ACHN (cell line): ENCODE measurements at places on chromosomes 5 and 9.

- DNase-seq, result peak; percentile 20
These were observed 371.4 kb downstream of the PSAT1 start for GRCh38 chr9:78668148-78668832.

DNA sequence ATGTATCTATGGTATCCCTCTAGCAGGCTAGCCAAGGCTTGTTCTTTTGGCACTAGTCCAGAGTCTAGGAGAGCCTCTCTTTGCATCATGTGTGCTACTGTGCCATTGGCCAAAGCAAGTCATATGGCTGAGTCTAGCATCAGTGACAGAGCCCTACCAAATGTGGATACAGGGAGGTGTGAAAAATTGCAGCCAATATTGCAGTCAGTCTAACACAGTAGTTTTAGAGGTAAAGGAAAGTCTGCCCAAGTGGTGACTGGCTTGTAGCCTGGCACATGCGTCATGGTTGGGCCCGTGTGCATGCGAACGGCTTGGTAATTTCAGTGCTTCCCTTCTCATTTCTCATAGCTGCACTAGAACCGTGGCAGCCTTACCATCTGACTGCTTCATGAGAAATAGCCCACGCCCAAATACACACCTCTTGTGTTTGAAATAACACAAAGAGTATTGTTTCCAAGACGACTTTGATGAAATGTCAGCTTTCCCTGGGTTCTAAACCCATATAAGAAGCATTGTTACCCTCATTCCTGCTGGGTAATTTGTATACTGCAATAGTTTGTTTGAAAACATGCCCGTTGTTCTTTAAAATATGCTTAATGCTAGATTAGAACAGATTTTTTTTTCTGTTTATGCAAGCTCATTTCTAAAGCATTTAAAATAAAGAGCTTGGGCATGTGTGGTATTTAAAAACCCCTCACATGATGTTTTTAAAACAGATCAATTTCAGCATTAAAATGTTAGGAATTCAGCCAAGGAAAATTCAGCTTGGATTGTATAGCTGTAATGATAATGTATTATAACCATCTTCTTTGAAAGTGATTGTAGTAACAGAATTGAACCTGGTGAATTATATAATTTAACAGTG, 113.2 kb downstream of the TLE4 start:
- no peak for DNase-seq

DNA sequence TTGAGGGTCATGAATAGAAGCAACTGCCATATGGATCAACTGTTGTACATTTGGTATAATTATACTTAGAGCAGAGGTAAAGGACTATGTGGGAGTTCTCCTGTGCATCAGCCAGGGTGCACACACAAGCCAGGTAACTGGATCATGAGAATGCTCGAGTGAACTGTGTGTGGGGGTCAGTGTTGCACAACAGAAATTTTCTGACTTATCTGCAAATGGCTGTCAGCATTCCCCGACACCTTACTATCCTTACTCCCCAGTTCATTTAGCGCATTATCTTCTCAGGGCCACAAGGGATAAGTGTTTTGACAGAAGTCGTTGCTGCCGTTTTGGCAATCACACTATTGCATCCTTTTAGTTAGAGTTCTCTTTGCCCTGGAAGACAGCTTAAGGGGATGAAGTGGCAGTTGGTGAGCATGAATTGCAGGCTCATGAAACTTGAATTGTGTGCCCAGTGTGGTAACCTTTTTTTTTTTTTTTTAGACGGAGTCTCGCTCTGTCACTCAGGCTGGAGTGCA, 1.7 kb downstream of the CANX start:
- DNase-seq, result no peak

DNA sequence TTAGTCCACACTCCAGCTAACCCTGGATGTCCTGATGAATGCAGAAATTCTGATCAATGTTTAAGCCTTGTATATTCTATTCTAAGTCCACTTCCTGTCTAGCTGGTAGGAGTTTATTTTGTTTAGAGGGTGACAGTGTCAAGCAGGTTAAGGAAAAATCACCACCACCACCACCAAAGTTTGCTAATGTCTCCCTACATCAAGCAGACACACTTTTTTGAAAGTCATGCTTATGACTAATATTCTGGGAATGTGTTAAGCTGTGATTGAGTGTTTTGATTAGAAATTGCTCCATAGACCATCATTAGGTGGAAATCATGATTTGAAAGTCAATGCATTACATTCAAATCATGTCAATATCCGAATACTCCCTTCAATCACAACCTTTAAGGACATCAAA, 1530.1 kb downstream of the MAT2B start:
- DNase-seq, result no peak
